ENCODE measurements at places on chromosomes 2 and 18.

DNA sequence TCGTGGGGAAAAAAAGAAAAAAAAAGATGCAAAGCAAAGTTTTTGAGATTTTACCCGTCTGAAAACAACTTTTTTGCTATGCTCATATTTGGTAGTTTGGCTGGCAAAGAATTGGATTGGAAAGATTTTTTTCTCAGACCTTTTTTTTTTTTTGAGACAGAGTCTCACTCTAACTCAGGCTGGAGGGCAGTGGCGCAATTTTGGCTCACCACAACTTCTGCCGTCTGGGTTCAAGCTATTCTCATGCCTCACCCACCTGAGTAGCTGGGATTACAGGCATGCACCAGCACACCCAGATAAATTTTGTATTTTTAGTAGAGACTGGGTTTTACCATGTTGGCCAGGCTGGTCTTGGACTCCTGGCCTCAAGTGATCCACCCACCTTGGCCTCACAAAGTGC lies 56.3 kb upstream of the TANC1 start:
- no peak for DNase-seq

DNA sequence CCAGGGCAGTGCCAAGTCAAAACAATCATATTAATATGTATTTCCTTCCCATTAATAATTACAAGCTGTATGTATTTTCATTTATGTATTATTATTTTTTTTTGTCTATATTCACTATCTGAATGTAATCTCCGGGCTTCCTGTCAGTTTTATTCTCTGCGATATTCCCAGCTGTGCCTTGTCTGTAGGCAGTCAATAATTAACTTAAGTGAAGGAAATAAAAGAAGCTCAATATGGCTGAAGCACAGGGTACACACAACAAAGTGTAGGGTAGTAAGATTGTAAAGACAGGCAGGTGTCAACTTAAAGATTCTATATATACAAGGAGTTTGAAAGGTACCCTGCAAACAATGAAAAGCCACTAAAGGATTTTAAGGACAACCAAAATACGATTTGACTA lies 122.9 kb downstream of the ROCK1 start:
- DNase-seq, result no peak

DNA sequence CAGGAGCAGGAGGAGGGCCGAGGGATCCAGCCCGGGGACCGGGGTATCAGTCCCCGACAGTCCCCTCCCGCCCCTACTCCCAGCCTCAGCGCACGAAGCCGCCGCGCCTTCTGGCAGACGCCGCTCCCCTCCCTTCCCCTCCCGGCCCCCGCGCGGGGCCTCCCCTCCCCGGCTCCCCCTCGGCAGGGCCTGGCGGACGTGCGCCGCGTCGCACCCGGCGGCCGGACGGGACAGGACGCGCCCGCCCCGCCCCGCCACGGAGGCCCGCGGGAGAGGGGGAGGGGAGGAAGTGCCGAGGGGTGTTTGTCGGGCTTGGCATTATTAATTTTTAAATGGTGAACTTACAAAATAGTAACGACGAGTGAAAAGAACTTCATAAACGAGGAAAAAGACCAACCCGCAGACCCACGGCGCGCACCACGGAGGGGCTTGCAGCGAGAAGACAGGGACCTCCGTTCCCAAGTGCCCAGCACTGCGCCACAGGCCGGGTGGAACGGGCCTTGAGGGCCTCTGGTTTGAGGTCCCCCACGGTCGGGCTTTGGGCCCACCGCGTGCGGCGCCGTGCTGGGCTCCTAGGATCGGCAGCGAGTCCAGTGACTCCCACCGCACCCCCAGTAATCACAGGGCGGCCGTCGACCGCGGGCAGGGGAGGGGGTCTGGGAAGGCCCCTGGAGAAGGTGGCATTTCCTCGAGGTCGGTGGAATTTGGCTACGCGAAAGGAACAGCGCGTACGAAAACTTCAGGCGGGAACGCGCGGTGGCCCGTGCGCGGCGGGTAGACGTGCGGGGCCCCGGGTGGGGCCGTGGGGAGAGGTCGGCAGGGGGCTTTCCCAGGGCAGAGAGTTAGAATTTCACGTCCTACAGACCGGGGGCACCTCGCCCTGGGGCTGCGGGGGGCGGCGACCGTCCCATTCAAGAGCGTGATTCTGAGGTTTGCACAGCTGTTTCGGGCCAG lies 954 bp upstream of the CTDSP1 start:
- DNase-seq, result peak; percentile 91

- no peak for DNase-seq
These were observed 8.7 kb upstream of the NGEF start for GRCh38 chr2:233021771-233022170.

DNA sequence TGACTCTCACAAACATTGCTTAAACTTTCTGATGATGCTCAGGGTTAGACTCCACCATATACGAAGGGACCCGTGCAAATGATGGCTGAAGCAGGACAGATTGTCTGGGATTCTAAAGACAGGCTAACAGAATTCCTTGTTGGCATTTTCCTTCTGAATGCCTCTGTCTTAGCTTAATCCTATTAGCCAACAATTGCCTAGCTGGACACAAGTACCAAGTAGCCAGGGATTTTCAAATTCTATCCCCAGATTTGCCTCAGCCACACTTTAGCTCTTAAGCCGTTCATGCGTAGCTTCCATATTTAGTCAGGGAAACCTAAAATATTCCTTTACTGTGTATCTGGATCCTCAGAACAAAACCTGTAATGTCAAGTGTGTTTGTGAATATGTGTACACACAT lies 40.0 kb downstream of the COL4A3 start:
- DNase-seq, result no peak
